ENCODE measurements at places on chromosomes 3 and 15. TPM values are rescaled to one million over a fixed set of nuclear protein-coding genes. Genes with fewer than 3 reads are reported as not detected.

DGKG gene
- 5.1 TPM for total RNA-seq

DCLK3 gene
- total RNA-seq = not detected

- DNase-seq = no peak
These were observed 47.3 kb downstream of the BDH1 start for GRCh38 chr3:197508461-197508860.

DNA sequence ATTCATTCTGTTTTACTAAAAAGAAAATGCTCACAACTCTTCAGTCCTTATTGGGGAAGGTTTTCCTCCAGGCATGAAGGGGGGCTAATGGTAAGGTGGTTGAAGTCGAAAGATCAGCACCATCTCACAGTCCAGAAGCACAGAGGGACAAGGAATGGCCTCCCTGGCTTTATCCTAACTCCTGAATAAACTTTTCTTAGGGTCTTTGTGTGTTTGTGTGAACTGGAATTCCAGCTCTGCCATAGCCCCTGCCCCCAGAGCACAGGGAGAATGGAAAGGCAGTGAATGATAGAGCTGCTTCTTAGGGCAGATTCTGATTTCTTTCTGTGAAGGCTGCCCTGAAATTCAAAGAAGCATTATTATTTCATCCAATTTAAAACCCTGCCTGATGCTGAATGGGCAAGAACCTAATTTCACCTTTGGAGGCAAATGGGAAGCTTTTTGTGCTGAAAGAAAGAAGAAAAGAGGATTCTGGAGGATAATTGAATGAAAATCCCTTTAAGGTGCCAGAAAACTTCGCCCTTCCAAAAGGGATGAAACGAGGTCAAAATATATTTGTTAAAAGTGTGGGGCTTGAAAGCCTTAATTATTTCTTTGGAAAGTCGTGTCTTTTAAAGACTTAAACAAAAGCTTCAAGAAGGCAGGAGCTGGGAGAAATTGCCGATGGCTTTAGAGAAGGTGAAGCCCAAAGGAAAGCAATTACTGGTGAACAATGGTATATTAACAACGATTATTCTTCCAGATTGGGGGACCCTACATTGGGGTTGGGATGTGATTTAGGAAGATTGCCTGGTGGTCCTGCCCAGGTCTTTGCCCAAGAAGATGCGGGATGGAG is 259.9 kb upstream of the RGMA start:
- DNase-seq = no peak

ARIH2 gene
- total RNA-seq = 59.7 TPM

GOLGA6B gene
- not detected for total RNA-seq

- no peak for DNase-seq
These were observed 36.7 kb upstream of the VILL start for GRCh38 chr3:37953707-37954394.

GABRA5 gene
- not detected for total RNA-seq

DNA sequence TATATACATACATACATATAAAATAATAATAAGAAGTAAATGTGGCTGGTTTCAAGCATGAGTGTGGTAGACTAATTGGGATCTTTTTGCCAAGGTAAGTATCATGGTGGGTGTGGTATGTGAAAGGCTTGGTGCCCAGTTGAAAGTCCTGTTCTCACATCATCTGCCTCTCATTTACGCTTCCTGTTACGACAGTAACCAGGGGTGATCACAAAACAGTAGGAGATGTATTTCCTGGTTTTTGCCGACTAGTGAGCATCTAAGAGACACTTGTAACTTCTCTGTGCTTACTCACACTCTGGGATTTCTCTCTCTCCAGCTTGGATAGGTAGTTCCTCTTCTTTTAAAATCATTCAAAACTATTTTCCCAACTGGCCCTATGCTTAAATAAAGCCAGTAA is 1028.3 kb upstream of the NR2F2 start:
- DNase-seq = no peak

- DNase-seq = no peak
These were observed 46.0 kb upstream of the GOLGA8A start for GRCh38 chr15:34483644-34484043.

GRCh38 chr15:69998541-69999391 is 99.0 kb downstream of the TLE3 start:
- DNase-seq = no peak

DNA sequence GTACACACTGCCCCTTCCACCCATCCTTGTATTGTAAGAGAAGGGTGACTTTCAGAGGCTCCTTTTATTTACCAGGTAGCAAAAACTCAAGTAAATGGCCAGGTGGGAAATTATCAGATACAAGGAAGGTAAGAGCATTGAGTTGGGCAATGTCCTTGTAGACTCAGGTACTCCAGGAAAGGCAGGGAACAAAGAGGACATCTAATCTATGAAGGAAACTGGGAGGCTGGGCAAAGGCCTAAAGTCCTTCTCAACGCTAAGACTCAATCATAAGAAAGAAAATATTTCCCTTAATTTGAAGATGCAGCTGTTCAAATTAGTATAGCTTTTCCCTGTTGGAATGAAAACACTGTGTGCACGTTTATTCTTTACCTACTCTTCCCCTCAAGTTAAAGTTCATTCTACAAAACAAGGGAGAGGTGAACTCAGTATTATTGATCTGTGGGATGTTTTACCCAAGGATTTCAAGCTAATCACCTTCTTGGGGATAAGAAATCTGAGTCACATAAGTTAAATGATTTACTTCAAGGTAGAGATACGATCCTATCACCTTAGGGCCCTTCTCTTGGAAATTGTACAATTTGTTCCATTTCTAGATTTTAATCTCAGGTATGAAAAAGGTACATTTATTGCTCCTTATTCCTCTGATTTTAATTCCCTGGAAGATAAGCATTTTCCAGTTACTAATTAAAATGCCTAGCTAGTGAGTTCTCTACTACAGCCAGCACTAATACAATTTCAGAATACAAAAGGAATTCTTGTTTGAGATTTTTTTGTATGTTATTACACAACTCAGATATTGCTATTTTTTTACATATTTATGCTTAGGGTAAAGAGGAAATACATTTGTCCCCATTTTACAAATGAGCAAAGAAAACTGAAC is 80.6 kb downstream of the PLD1 start:
- DNase-seq = no peak

GRCh38 chr3:4588466-4588865 is 95.3 kb downstream of the ITPR1 start:
- DNase-seq = no peak

VEPH1 gene
- not detected for total RNA-seq

SLC22A14 gene
- not detected for total RNA-seq

GRCh38 chr3:62873451-62873760 is 1.8 kb downstream of the CADPS start:
- DNase-seq = no peak

GRCh38 chr15:93121107-93121506 is 32.1 kb upstream of the RGMA start:
- DNase-seq = no peak

DNA sequence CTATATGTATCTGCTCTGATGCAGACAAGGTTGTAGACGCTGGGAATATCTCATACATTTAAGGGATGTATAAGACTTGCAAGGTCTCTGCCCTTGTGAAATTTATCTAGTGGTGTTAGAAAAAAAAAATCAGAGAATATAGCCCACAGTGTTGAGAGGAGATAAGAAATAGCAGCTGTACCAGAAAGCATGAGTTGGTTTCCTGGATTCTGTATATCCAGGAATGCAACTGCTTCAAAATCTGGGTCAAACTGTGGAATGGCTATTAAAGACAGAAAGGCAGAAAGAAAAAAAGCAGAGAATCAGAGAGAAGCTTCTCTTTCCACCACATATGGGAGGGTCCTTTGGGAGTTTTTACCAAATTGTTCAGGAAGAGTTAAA is 1.5 kb upstream of the TMEM212 start:
- no peak for DNase-seq

WDR82 gene
- total RNA-seq = 44.0 TPM

- DNase-seq = no peak
These were observed 33.6 kb downstream of the SSUH2 start for GRCh38 chr3:8610951-8611350.
